ENCODE measurements at places on chromosomes 16 and 17. TPM values are rescaled to one million over a fixed set of nuclear protein-coding genes. Genes with fewer than 3 reads are reported as not detected.

DNA sequence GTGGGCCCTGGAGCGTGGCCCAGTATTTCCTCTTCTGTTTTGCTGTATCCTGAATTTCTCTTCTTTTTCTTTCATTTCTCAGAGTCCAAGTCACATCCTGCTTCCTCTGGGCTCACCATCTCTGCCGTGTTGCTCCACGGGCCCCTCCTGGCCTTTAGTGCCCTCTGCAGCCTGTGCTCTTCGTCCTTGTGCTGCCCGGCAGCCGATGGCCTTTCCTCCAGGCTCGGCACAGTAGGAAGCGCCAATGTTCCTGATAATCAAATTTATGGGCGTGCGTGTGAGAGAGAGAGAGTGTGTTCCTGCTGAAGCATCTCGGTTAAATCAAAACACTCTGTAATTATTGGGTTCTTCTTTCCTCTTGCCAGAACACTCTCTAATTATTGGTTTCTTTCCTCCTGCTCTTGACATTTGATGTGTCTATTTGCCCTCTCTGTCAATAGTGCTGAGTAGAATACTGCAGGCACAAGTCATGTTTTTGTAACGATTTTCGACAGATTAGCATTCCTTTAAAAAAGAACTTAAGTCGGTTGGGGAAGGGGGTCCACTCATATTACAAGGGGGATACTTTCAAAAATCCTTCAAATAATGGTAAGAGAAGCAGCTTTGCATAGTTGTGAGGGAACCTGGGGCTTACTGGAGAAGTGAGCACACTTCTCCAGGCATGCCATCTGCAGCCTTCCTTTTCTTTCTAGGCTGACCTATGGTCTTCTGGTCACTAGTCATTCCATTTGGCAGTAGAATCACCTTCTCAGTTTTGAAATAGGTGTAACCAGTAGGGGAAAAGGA, 126.6 kb downstream of the RPTOR start:
- H3K4me3 ChIP-seq = no peak overlapping the region
- H3K27me3 ChIP-seq = no peaks in the 10 kb centered on the region
- peaks cover 10% of the 10 kb centered on the region for H3K4me1 ChIP-seq

TBC1D3 gene
- not detected for total RNA-seq

CA7 gene
- total RNA-seq = 2.5 TPM

- peaks cover 60% of the 10 kb centered on the region for H3K27me3 ChIP-seq
- peak within 1 kb of the TSS; percentile 52 for H3K4me3 ChIP-seq
- DNase-seq = peak; percentile 16
- no peak within 1 kb of the TSS for H3K27ac ChIP-seq
- H3K36me3 ChIP-seq = no peaks in the 10 kb centered on the region
- peaks cover 20% of the 10 kb centered on the region for H3K4me1 ChIP-seq
Observed at GRCh38 chr17:74924250-74924948, at the start of gene OTOP2. Gene OTOP2, plus strand, starts transcription at chr17:74924273. Its CDS starts 360 bp downstream, at chr17:74924633.

- no peaks in the 10 kb centered on the region for H3K27me3 ChIP-seq
- H3K4me3 ChIP-seq = no peak overlapping the region
- peaks cover 5% of the 10 kb centered on the region for H3K4me1 ChIP-seq
- no peak overlapping the region for H3K27ac ChIP-seq
- no peaks in the 10 kb centered on the region for H3K36me3 ChIP-seq
Observed at GRCh38 chr17:888998-889441, 90.6 kb downstream of the NXN start.

ENDOV gene
- 14.0 TPM for total RNA-seq

- peak overlapping the region; percentile 45 for H3K27ac ChIP-seq
- no peaks in the 10 kb centered on the region for H3K27me3 ChIP-seq
- H3K4me3 ChIP-seq = peak overlapping the region; percentile 43
- no peak for DNase-seq
- H3K36me3 ChIP-seq = no peaks in the 10 kb centered on the region
- H3K4me1 ChIP-seq = peaks cover 42% of the 10 kb centered on the region
Observed at GRCh38 chr17:29590411-29591145, 1.1 kb upstream of the GIT1 start.

- no peaks in the 10 kb centered on the region for H3K36me3 ChIP-seq
- no peaks in the 10 kb centered on the region for H3K4me1 ChIP-seq
- no peak overlapping the region for H3K27ac ChIP-seq
- no peaks in the 10 kb centered on the region for H3K27me3 ChIP-seq
- DNase-seq = no peak
Observed at GRCh38 chr17:70278844-70279462, 109.6 kb downstream of the KCNJ2 start.

RBBP6 gene
- total RNA-seq = 41.4 TPM

SAMD14 gene
- total RNA-seq = 3.1 TPM

PRAC2 gene
- not detected for total RNA-seq

GRCh38 chr16:12819126-12820117, 15.7 kb upstream of the CPPED1 start:
- peak; percentile 63 for DNase-seq
- no peak overlapping the region for H3K27ac ChIP-seq
- no peaks in the 10 kb centered on the region for H3K4me1 ChIP-seq

RPL23 gene
- 1,384 TPM for total RNA-seq

ADAD2 gene
- not detected for total RNA-seq

ARL4D gene
- total RNA-seq = 35.3 TPM

DNA sequence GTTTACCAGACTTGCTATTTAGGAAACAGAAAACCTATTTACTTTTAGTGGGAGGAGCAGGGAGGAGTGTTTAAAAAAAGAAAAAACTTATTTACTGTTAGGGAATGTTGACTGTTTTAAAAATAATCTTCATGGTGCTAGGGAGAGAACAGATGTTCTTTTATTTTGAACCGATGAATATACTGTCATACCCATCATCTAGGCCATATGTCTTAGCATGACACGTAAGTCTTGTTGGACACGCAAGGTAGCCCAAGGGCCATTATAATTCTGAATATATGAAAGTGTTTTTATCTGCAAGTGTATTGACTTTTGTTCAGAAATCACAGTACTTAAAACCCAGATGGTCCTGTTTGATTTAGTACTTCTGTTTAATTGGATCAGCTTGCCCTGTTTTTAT, 11.6 kb downstream of the WIPF2 start:
- no peak overlapping the region for H3K27ac ChIP-seq
- DNase-seq = no peak
- no peaks in the 10 kb centered on the region for H3K4me1 ChIP-seq
- no peaks in the 10 kb centered on the region for H3K36me3 ChIP-seq
- H3K4me3 ChIP-seq = no peak overlapping the region

DNA sequence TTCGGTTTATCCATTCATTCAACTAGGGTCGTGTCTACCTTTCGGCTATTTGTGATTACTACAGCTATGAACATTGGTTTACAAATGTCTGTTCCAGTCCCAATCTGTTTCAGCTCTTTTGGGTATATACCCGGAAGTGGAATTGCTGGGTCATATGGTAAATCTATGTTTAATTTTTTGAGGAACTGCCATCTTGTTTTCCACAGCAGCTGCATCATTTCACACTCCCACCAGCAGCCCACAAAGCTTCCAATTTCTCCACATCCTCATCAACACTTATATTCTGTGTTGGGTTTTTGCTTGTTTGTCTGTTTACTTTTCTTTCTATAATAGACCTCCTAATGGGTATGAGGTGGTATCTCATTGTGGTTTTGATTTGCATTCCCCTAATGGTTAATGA, 48.7 kb upstream of the GINS3 start:
- H3K4me3 ChIP-seq = no peak overlapping the region
- no peak overlapping the region for H3K27ac ChIP-seq
- H3K27me3 ChIP-seq = peaks cover 12% of the 10 kb centered on the region
- no peaks in the 10 kb centered on the region for H3K36me3 ChIP-seq

GRAP gene
- not detected for total RNA-seq

GRCh38 chr16:21302454-21302853, 24.4 kb upstream of the CRYM start:
- DNase-seq = peak; percentile 25
- H3K4me3 ChIP-seq = no peak overlapping the region
- no peaks in the 10 kb centered on the region for H3K36me3 ChIP-seq
- H3K4me1 ChIP-seq = no peaks in the 10 kb centered on the region
- no peaks in the 10 kb centered on the region for H3K27me3 ChIP-seq
- peak overlapping the region; percentile 68 for H3K27ac ChIP-seq

DNA sequence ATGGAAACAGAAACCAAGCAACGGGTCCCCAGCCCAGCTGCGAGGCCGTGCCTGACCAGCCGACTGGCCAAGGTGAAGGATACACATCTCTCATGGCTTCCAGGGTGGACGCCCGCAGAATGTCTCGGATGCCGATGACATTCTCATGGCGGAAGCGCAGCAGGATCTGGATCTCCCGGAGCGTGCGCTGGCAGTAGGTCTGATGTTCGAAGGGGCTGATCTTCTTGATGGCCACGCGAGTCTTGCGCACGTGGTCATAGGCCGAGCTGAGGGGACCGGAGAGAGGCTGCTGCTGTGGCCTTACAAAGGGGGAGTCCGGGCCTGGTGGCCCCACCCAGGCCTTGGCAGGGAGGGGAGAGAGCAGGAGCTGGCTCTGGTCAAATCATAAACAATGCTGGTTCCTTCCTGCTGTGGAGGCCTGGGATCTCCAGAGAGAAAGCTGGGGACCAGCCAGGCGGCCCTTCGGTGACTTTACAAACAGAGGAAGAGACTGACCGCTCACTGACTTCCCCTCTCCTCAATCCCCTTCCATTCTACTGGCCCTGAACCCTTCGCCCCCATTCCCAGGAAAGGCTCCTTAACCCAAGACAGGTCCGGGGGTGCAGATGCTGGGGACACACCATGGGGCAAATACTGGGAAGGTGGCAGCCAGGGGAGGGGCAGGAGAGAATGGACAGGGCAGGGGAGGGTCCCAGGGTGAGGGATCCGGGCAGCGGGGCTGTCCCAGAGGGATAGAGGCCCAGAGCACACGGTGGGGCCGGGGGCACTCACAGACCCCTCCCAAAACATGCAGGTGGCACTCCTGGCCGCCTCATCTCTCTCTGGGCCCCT, 1.1 kb downstream of the MAPK3 start:
- no peaks in the 10 kb centered on the region for H3K27me3 ChIP-seq
- H3K27ac ChIP-seq = peak overlapping the region; percentile 96
- peaks cover 38% of the 10 kb centered on the region for H3K4me1 ChIP-seq
- DNase-seq = no peak

GSE1 gene
- total RNA-seq = 43.5 TPM

EIF3CL gene
- 64.6 TPM for total RNA-seq

KRT20 gene
- total RNA-seq = 2.4 TPM

NPIPB2 gene
- 5.5 TPM for total RNA-seq

DNA sequence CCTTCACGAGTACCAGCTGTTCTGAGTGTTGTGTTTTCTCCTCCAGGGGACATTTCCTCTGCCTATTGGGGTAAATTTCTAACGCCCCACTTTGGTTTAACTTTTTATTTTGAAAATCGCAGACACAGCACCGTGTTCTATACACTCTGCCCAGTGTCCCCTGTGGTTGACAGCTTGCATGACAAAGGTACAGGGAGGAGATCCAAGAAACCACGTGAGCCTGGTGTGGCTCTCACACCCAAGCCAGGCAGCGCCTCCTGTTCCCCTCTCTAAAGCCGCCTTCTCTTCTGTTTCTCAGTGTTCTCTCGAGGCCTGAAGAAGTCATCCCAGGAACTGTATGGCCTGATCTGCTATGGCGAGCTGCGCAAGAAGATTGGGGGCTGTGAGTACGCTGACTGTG, 25.4 kb downstream of the CRAMP1 start:
- no peaks in the 10 kb centered on the region for H3K27me3 ChIP-seq
- H3K4me1 ChIP-seq = no peaks in the 10 kb centered on the region
- DNase-seq = no peak
- H3K36me3 ChIP-seq = no peaks in the 10 kb centered on the region
- H3K4me3 ChIP-seq = no peak overlapping the region

- H3K4me3 ChIP-seq = no peak overlapping the region
- no peaks in the 10 kb centered on the region for H3K4me1 ChIP-seq
- no peak overlapping the region for H3K27ac ChIP-seq
- H3K27me3 ChIP-seq = no peaks in the 10 kb centered on the region
Observed at GRCh38 chr16:12016291-12016947, 39.9 kb downstream of the SNX29 start.

- H3K4me3 ChIP-seq = no peak overlapping the region
- DNase-seq = no peak
- H3K36me3 ChIP-seq = no peaks in the 10 kb centered on the region
- no peak overlapping the region for H3K27ac ChIP-seq
- H3K27me3 ChIP-seq = no peaks in the 10 kb centered on the region
Observed at GRCh38 chr16:78331731-78332130, 232.3 kb downstream of the WWOX start.

NPB gene
- 2.6 TPM for total RNA-seq

GRCh38 chr17:43914451-43914850, 7.1 kb upstream of the MPP2 start:
- no peaks in the 10 kb centered on the region for H3K4me1 ChIP-seq
- H3K27ac ChIP-seq = no peak overlapping the region
- peaks cover 21% of the 10 kb centered on the region for H3K27me3 ChIP-seq
